ENCODE measurements at places on chromosomes 12 and 14.
A peak's percentile ranks its signal among the peaks of the same experiment; 100 is the strongest.

- DNase-seq = no peak
Observed at GRCh38 chr14:33717866-33718265, 233.0 kb downstream of the EGLN3 start.

DNA sequence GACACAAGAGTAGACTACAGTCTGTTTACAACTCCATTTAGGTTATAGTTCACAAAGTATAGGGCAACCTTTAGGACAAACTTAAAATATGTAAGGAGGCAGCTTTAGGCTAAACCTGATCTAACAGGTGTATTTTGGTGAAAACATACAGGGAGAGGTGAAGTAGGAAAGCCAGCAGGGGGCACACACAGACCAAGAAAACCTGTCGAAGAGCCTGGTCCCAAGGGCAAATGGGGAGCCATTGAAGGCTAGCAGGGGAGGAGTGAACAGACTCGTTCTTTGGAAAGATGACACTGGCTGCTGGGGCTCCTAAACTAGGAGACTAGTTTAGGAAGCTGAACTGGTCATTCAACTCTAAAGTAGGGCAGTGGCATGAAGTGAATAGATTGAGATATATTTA is 138.8 kb upstream of the WSCD2 start:
- DNase-seq = peak; percentile 11

DNA sequence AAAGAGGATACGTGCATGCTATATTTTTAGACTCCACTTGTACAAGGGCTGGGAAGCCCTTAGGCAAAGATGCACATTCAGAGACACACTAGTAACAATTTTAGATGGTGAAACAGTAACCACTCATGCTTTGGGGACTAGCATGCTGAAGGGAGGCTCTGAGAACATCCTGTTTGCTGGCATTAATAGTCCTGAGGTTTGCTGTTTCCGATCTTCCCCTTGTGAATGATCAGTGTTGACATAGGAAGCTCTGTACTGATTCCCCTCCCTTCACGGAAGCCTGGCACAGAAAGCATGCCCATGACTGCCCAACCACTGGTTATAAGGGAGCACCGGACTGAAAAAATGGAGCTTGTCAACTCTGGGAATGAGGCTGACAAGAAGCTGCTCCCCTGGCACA is 164.6 kb downstream of the GCH1 start:
- DNase-seq = no peak

- peak; percentile 35 for DNase-seq
Observed at GRCh38 chr12:123384318-123384993, 524 bp downstream of the KMT5A start.

GRCh38 chr14:60222820-60223219 is 26.2 kb upstream of the PPM1A start:
- no peak for DNase-seq

GRCh38 chr12:49824895-49825294 is 3.3 kb downstream of the NCKAP5L start:
- DNase-seq = peak; percentile 90

GRCh38 chr14:38721822-38722431 is 381.1 kb downstream of the SEC23A start:
- peak; percentile 23 for DNase-seq

DNA sequence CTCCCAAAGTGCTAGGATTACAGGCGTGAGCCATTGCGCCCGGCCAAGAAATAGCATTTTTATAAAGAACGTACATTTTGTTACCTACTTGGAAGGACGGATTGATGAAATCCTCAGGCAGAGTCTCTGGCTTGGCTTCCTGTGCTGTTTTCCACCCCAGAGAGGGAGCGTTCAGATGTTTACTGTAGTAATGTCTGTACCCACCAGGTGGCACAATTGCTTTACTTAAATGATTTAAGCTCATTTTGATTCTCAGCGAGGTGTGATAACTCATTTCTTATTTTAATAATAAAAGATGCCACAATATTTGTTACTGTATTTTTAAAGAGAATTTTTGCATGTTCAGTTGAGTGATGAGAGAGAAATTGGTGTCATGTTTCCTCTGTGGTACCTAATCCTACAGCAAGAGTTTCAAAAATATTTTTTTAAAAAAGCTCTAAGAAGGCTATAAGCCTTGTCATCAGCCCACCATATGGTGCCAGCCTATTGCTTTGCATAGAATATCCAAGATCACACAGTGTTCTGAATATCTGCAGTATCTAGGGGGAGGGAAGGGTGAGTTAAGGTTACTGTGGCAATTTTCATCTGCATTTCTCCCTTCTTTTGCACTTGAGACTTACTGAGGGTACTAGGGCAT is 82.6 kb upstream of the TRAF3 start:
- DNase-seq = peak; percentile 37
